Activated CD4-positive, alpha-beta memory T cell treated with anti-CD3 and anti-CD28 coated beads, Interleukin-2, amount 10 ng/mL, durations not matched to agents 7 days and 5 days (primary cell): ENCODE measurements at places on chromosomes 5 and 9. TPM values are rescaled to one million over a fixed set of nuclear protein-coding genes. Genes with fewer than 3 reads are reported as not detected.

Gene TRMT10B
- 14.2 TPM for total RNA-seq

Gene ROPN1L
- 7.5 TPM for total RNA-seq

Gene FOXD4L5
- total RNA-seq, result 0.13 TPM

Gene UCK1
- total RNA-seq, result 24.6 TPM

Gene OR13D1
- total RNA-seq, result not detected

Gene TMEM252
- not detected for total RNA-seq

Gene DRD1
- not detected for total RNA-seq

Gene KIF4B
- total RNA-seq, result not detected

Gene STOML2
- total RNA-seq, result 96.9 TPM

Gene SLC25A48
- total RNA-seq, result not detected

Gene FAM221B
- not detected for total RNA-seq

Gene HCN1
- not detected for total RNA-seq

Gene AQP7
- 0.40 TPM for total RNA-seq

Gene BTNL8
- not detected for total RNA-seq

Gene SV2C
- total RNA-seq, result 0.28 TPM

Gene PCDHB15
- total RNA-seq, result not detected

Gene TYRP1
- not detected for total RNA-seq

Gene IFNK
- not detected for total RNA-seq

Gene MAT2B
- total RNA-seq, result 119 TPM

Gene LCN9
- total RNA-seq, result not detected

Gene LCN12
- total RNA-seq, result 2.9 TPM

Gene DMRT1
- not detected for total RNA-seq

Gene FRMD3
- total RNA-seq, result 0.30 TPM

Gene SHOC1
- not detected for total RNA-seq

Gene HRH2
- 13.7 TPM for total RNA-seq

Gene GLRA1
- total RNA-seq, result not detected

Gene DND1
- total RNA-seq, result 2.5 TPM

Gene RNF14
- total RNA-seq, result 32.5 TPM

Gene FOXD4L3
- not detected for total RNA-seq

Gene ZFP37
- 0.81 TPM for total RNA-seq

Gene ALDOB
- total RNA-seq, result not detected

Gene IPO11
- total RNA-seq, result 23.9 TPM

Gene IGFBPL1
- not detected for total RNA-seq

Gene PKD2L2
- total RNA-seq, result not detected

Gene MELK
- 58.8 TPM for total RNA-seq

Gene PCDHGA5
- not detected for total RNA-seq

Gene SPINK7
- not detected for total RNA-seq

Gene DAB2IP
- not detected for total RNA-seq

Gene CDH18
- not detected for total RNA-seq
